Activated T-helper 1 cell treated with anti-CD3 and anti-CD28 coated beads, Interleukin-2, amount 50 U/mL, for 16 hours (primary cell): ENCODE measurements at places on chromosomes 2 and 18.
A peak's percentile ranks its signal among the peaks of the same experiment; 100 is the strongest.

DNA sequence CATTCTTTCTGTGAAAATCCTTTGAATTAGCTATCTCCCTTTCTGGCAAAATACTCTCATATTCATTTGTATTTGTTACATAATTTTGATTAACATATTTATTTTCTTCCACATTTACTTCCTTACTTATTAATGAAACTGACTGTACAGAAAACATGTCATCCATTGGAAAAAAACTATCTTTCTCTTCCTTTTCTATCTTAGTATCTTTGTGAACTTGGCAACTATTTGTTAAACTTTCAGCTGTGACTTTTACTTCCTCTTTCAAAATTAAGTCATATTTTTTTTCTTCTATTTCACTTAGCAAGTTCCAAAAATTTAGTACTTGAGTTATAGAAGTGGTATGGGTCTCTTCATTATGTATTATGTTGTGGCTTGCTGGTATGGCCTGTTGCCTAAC lies 2.6 kb downstream of the RAD51AP2 start:
- no peak for DNase-seq

DNA sequence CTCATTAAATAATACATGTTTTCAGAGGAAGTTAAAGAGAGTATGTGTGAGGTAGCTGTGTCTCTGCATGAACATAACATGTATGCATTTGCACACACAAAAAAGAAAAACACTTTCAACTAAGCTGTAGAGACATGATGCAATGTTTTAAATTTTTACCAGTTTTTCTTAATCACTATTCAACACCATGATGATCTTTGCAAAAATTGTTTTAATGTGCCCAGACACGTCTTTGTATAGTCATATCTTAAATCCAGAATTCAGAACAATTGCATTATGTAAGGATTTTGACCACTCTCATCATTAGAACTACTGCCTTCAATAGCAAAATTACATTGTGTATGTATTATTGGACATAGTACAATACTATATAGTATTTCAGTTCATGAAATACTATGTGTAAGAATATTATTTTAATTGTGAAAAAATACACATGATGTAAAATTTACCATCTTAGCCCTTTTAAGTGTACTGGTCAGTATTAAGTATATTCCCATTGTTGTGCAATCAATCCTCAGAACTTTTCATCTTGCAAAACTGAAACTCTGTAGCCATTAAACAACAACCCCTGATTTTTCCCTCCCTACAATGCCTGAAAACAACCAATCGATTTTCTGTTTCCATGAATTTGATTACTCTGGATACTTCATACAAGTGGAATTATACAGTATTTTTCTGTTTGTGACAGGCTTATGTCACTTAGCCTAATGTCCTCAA lies 104.5 kb upstream of the ACVR2A start:
- no peak for DNase-seq

DNA sequence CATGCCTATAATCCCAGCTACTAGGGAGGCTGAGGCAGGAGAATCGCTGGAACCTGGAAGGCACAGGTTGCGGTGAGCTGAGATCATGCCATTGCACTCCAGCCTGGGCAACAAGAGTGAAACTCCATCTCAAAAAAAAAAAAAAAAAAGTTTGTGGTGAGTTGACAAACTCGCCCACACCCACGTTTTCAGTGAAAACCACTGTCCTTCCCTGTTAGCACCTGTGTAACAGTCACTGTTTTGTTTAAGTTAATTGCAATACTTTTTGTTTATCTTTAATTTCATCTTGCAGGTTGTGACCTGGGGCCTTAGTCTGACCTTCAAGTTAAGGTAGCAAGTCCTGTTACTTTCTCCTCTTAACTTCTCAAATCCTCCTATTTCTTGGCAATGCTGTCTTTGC lies 65.5 kb upstream of the SKOR2 start:
- no peak for DNase-seq

- peak; percentile 32 for DNase-seq
These were observed 169.4 kb downstream of the THADA start for GRCh38 chr2:43426305-43427031.

GRCh38 chr2:12726271-12726670 lies 9.5 kb downstream of the TRIB2 start:
- DNase-seq: no peak

DNA sequence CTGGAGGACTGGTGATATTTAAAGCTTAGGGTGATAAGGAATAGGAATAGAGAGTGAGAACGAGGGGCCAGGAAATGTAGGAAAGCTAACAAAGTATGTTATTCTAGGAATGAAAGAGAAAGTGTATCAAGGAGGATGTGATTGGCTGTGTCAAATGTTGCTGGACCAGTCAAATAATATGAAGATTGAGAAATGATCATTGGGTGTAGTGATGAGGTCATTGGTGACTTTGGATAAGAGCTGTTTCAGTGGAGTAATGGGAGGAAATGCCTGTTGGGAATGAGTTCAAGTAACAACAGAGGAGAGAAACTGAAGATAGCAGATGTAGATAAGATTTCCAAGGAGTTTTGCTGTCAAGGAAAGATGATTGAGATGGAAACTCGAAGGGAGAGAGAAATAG lies 74.4 kb downstream of the UBE2E3 start:
- DNase-seq: no peak

GRCh38 chr18:2825613-2826175 lies 21.1 kb upstream of the EMILIN2 start:
- no peak for DNase-seq

DNA sequence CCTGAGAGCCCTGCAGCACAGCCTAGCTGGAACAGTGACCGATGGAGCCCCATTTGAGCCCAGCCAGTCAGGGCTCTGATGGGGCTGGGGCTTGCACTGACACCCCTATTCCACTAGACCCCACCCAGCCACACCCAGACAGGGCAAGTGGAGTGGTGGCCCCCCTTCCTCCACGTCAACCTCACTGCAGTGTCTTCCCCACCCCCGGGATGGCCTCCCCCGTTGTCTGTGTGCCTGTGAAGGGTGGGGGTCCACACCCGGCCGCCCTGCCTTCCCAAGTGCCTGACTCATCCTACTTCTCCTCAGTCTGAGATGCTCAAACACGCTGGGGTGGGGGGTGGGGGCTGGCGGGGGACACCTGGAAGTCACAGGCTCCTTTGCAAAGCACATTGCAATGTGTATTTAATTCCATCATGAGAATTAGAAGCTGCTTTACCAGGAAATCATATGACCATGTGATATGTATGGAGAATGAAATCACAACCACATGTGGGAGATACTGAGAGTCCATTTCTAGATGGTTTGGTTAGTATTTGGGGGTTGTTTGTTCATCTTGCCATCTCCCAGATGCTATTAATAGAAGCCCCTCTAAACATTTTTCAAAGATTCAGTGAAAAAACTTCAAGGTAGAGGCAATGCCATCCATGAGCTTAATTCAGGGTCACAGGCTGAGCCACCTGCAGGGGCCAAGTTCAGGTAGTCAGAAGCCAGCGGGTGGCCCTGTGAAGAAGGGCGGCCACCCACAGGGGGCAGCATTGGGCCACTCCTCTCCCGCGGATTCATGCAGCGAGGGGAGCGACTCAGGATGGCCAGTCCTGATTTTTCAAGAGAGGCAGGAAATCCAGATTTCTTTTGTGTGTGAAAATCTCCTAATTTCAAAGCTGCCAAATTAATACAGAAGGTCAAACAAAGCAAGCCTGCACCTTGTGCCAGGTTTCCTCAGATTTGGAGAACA lies 22.7 kb upstream of the GMPPA start:
- peak; percentile 35 for DNase-seq

DNA sequence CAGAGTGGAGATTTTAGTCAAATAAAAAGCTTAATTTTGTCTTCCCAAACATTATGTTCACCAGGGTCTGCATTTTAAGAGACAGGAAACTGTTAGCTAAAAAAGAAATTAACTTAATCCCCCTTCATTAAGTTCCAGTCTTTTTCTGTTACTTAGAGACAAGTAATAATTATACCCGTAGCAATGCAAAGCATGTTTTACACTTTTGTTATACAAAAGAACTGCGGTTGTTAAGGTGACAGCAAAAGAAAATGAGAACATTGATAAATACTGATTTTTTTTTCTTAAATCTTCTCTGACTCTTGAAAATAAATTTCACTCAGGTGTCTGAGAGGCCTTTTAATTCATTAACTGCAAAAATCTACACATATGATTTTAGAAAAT lies 101.4 kb downstream of the MEIS1 start:
- DNase-seq: no peak

GRCh38 chr18:36780748-36781147 lies 48.1 kb downstream of the TPGS2 start:
- DNase-seq: no peak

DNA sequence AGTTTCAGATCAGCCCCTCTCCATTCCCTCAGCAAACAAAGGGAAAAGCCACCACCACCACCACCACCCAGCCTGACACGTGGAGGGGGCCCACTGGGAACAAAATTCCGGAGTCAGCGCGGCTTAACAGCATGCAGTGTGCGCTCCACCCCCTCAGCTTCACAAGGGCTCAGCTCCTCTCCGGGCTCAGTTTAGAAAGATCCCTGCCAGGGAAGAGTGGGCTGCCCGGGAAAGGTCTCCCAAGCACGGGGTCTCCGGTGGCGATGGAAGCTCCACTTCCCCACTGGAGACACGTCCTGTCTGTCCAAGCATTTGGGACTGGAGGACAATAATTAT lies 55.7 kb downstream of the SNORC start:
- no peak for DNase-seq

- DNase-seq: no peak
These were observed 5.8 kb upstream of the UCN start for GRCh38 chr2:27313882-27314645.

GRCh38 chr2:54097124-54097523 lies 18.3 kb upstream of the ACYP2 start:
- DNase-seq: no peak

DNA sequence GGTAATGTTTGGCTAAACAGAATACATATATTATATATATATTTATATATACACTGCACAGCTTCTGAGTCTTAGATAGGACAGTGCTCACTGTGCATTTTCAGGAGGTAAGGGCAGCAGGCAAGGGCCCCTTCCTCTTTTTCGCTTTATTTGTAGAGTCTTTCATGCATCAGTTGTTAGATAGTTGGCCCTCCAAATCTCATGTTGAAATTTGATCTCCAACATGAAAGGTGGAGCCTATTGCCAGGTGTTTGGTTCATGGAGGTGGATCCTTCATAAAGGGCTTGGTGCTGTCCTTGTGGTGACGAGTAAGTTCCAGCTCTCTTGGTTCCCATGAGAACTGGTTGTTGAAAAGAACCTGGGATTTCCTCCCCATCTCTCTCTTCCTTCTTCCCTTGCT lies 48.1 kb downstream of the TSN start:
- DNase-seq: no peak

GRCh38 chr2:233960203-233960602 lies 43.0 kb downstream of the TRPM8 start:
- no peak for DNase-seq

GRCh38 chr2:2763351-2764000 lies 432.4 kb upstream of the MYT1L start:
- no peak for DNase-seq

GRCh38 chr18:47166294-47166693 lies 9.9 kb downstream of the IER3IP1 start:
- no peak for DNase-seq

DNA sequence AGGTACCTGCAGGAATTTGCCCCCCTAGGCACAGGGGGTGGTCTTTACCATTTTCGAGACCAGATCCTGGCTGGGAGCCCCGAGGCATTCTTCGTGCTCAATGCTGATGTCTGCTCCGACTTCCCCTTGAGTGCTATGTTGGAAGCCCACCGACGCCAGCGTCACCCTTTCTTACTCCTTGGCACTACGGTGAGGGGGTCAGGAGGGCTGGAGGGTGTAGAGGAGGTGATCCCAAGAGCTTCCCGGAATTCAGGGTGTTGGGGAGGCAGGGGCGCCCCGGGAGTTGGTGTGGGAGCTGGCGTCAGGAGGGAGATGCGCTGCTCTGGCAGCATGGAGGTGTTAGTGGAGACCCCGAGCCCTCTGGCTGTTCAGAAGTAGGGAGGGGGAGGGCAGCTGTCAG lies 3.2 kb downstream of the GMPPA start:
- DNase-seq: no peak

DNA sequence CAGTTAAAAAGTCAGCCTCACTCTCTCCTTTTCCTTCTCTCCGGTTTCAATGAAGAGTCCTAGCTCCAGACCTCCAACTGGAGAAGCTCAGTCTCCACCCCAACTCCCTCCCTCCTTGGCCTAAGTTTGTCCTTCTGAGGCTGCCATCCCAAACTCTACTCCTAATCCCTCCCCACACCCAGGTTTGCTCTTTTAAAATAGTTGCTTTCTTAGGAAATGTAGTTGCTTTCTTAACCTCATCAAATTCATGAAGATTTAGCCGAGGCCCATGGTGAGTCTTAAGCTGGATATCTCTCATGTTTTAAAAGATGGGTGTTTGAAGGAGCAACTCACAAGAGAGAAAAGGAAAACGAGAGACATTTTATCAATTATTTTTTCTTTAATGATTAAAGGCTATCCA lies 937 bp upstream of the LANCL1 start:
- no peak for DNase-seq

GRCh38 chr2:96163768-96164429 lies 18.7 kb upstream of the DUSP2 start:
- no peak for DNase-seq

- DNase-seq: no peak
These were observed 621.9 kb upstream of the SOX11 start for GRCh38 chr2:5070257-5070656.

DNA sequence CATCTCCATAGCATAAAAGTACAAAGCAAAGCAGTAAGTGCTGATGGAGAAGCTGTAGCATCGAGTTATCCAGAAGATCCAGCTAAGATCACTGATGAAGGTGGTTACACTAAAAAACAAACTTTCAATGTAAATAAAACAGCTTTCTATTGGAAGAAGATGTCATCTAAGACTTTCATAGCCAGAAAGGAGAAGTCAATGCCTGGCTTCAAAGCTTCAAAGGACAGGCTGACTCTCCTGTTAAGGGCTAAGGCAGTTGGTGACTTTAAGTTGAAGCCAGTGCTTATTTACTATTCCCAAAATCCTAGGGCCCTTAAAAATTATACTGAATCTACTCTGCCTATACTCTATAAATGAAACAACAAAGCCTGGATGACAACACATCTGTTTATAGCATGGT lies 44.0 kb downstream of the METTL8 start:
- DNase-seq: no peak

DNA sequence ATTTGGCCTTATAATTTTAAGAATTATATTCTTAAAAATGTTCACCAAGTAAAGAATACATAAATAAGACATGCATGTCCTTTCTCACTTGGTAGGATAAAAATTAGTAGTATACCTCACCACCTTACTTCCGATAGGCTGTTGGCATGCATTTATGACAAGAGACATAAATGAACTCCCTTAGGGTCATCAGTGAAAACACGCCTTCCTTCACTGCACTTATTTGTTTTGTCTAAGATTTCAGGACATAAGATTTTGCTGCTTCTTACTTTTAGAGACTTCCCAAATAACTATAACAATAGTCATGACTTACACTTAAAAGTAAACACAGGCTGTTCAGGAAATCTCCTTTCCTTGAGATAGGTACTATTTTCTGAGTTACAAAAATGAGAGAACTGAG lies 661.3 kb upstream of the CNTNAP5 start:
- no peak for DNase-seq

- DNase-seq: no peak
These were observed 48.7 kb downstream of the FMNL2 start for GRCh38 chr2:152383702-152384101.

- no peak for DNase-seq
These were observed 8.8 kb downstream of the IAH1 start for GRCh38 chr2:9483107-9483506.

GRCh38 chr18:62001396-62001795 lies 108.6 kb upstream of the RNF152 start:
- no peak for DNase-seq
